ENCODE measurements at places on chromosomes 3 and 15.
A peak's percentile ranks its signal among the peaks of the same experiment; 100 is the strongest.

- DNase-seq: no peak
Measured at GRCh38 chr3:125353659-125354058, 21.5 kb downstream of the ZNF148 start.

DNA sequence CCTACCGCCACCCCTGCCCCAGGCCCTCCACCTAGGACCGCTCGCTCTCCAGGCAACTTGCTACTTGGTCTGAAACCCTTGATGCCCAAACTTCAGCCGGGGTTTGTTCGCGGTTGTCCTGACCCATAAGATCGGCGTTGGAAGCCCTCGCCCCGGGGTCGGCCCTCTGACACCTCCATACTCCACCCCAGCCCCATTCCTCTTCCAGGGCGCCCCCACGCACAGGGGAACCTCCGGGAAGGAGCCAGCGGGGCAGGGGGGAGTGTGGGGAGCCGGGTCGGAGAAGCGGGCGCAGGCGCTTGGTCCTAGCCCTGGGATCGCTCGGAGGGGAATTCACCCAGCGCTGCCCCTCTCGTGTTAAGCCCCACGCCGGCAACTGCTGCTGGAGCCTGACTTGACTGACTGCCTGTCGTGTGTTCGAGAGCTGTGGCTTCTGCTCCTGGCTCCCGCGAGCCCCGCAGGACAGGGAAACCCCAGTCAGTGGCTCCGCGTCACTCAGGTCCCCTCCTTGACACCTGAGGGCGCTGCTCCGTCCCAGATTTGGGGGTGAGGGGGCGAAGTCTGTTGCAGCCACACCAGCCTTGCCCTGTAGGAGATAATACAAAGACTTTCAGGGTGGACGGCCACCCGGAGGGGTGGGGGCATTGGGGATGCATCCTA is 675 bp downstream of the RYR3 start:
- DNase-seq: no peak

DNA sequence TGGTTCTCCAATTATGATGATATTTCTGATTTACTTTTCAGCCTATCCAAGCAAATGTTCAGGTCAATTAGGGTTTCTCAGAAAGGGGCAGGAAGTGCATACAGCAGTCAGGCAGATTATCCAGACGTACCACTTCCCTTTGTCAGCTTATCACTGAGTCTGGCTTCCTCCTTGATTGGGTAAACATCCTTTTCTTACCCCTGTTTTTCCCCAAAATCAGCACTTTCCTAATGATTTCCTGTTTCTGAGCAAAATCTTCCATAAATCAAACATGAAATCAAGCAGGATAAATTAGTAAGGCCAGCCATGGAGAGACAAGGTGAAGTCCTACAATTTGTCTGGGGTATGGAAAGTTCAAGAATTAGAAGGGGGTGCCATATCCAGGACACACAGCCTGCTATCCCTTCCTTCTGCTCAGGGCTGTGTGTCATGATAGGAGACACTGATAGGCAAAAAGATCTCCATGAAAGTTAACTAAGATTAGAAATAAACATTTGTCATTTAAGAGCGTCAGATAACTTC is 29.0 kb downstream of the ADIPOQ start:
- DNase-seq: peak; percentile 33

GRCh38 chr3:16366581-16366980 is 101.6 kb downstream of the OXNAD1 start:
- no peak for DNase-seq

GRCh38 chr3:11236588-11237461 is 35.4 kb upstream of the ATG7 start:
- no peak for DNase-seq

DNA sequence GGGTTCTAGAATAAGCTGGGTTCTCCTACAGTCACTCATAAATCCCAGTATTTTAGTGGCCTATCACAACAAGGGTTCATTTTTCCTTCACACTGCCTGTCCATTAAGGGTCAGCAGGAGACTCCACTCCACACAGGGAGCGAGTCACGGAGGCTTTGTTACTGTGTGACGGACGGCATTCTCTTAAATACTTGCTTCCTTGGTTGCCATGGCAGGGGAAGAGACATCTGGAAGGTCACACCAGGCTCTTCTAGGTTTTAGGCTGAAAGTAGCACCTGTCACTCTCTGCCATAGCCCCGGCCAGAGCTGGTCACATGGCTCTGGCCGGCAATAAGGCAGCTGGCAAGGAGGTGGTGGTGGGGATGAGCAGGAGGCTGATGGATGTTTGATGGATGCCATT is 89.4 kb upstream of the ANKRD34C start:
- no peak for DNase-seq

DNA sequence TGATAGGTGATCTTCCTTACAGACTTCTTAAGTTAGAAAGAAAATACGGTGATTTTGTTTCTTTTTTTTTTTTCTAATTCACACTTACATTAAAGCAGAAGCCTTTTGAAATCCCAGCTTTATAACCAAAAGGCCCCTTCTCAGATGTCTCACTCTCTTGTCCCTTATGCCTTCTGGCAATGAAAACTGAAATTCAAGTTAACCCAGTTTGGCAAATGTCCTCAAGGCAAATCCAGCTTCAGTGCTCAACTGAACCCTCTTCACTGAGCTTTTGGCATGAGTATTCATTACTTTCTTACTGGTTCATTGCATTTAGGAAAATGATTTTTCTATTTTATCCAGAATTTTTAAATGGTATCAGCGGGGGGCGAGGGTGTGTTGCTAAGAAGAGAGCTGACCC is 17.0 kb downstream of the PLCH1 start:
- DNase-seq: no peak

DNA sequence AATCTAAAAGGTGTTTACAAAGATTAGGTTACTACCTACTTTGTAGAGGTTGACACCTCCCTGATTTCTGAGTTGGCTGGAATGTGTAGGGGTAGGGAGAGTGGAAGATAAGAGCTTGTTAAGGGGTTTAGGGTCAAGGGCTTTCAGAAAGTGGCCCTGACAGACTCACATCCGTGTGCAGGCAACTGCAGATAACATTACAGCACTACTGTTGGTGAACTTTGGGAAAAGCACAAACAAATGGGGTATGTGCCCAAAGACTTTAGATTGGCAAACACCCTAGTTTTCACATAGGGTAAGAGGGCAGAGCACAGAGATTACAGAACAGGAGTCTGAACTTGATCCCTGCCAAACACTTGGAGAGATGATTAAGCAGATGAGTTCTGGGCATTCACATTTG is 375.7 kb downstream of the EPHB1 start:
- DNase-seq: no peak

DNA sequence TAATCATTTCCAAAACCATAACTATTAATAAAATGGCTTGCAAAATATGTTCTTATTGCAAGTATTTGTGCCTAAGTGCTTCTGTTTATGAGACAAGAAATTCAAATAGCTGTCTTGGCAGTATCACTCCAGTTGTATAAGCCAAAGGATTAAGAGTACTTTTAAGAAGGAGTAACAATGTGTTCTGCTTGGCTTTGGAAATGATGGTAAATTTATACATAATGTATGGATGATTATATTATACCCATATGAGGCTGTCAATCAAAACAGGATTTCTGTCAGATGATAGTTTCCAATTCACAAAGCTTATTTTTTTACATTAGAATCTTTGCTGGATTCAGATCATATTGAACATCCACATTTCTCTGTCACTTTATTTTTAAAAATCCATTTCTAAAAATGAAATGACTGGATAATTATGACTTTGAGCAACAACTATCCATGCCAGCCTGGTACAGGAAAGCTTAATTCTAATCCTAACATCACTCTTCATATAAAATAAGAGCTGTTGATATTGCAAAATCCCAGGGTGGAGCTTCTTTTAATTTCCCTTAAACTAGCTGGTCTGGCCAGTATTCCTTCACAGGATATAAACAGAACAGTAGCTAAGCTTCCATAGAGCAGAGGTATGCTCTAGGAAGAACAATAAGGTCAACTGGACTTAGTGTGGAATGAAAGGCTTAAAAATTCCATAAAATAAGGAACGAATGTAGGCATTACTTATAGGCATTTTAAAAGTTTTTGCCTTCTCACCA is 30.0 kb upstream of the ZNF280D start:
- no peak for DNase-seq

DNA sequence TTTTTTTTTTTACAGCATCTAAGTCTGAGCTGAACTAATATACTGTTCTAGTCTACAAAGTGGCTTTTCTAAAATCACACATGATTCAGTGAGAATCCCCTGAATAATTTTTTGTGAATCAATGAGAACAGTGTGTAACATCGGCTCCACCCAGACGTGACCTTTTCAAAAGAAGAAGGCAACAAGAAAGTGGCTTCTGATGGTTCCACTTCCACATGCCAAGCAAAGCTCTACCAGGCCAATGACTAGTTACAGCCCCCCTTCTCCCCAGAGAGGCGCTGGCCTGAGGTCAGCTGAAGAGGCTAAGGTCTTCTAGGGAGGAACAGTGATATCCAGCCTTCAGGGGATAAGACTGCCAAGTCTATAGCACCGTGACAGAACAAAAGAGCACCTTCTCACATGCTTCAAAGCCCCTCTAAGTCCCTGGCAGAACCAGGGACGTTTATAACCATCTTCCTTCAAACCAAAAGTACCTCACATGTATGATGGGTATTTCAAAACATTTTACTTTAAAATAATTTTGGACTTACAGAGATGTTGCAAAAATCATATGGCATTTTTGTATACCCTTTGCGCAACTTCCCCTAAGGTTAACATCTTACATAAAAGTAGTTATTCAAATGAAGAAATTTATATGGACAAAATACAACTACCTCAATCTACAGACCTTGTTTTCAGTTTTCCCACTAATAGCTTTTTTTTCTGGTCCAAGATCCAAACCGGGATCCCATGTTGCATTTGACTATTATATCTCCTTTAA is 177.9 kb downstream of the OSBPL10 start:
- no peak for DNase-seq

- no peak for DNase-seq
Measured at GRCh38 chr3:141851411-141851810, 25.0 kb upstream of the ATP1B3 start.

- no peak for DNase-seq
Measured at GRCh38 chr15:39713846-39714245, 68.8 kb downstream of the FSIP1 start.

DNA sequence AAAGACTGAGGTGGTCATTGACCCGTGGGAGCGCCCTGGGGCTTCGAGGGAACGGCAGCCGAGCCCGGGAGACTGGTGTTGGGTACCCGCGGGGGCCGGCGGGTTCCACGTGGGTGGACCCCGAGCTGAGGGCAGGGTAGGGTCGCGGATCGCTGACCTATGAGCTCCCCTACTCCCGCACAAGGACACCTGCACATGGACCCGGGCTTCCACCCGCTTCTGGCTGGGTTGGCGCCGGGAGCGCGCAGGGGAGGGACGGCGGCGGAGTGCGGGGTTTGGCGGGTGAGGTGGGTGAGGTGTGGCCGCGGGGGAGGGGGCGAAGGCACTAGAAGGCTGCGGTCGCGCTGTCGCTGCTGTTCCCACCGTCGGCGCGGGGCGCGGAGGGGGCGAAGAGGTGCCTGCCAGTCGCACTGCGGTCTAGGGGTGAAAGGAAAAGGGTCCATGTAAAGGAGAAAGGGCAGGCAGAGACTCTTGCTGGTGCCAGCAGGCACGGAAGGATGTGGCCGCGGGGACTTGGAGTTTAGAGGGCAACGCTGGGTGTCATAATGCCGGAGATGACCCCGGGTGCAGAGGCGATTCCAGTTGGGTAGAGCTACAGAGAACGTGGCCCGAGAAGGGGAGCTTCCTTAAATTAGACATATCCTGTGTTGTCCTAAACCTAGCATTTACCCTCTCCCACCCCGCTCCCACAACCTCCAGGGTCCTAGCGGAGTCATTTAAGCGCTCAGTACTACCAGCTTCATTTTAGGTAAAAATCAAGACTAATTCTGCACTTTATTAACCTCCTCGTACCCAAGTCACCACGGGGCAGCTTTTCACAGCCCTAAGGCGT is 245.9 kb upstream of the TOPAZ1 start:
- no peak for DNase-seq

- DNase-seq: no peak
Measured at GRCh38 chr3:127028781-127029657, 46.1 kb downstream of the PLXNA1 start.

DNA sequence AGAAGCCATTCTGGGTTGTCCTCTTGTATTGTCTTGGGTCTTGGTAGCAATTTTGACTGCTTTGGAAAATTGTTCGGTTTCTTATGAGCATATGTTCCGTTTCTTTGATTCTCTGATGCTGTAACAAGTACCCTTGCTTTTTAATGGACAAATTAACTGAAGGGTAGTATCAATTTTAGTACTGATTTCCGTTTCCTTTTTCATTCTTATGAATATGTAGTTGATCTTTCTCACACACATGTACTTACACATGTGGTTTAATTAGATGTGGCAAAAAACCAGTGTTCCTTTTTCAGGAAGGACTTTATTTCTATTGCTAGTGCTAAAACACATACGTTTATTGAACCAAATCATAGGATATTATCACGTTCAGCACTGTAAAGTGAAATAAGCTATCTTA is 119.1 kb downstream of the TCF12 start:
- DNase-seq: no peak

GRCh38 chr3:105729667-105730066 is 139.1 kb downstream of the CBLB start:
- no peak for DNase-seq

- DNase-seq: no peak
Measured at GRCh38 chr3:62416144-62416543, 42.8 kb upstream of the FEZF2 start.

DNA sequence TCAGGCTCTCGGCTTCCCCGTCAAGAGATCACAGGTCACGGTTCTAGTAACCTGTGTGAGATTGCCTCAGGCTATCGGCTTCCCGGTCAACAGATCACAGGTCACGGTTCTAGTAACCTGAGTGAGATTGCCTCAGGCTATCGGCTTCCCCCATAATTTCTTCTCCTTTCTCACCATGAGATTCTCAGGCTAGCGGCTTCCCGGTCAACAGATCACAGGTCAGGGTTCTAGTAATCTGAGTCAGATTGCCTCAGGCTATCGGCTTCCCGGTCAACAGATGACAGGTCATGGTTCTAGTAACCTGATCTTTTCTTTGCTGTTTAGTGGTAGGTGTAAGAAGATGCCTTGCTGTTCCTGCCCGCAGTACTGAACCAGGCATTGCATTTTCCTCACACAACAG is 418.2 kb upstream of the ZNF717 start:
- no peak for DNase-seq

- DNase-seq: no peak
Measured at GRCh38 chr3:1962396-1963088, 136.1 kb upstream of the CNTN4 start.

Data from CMK (cell line).